ENCODE measurements at places on chromosomes 11 and 22.

- DNase-seq = no peak
Observed at GRCh38 chr22:27073601-27074425, 416.4 kb downstream of the MIAT start.

GRCh38 chr22:49011769-49012648 lies 815.7 kb downstream of the BRD1 start:
- DNase-seq = no peak

DNA sequence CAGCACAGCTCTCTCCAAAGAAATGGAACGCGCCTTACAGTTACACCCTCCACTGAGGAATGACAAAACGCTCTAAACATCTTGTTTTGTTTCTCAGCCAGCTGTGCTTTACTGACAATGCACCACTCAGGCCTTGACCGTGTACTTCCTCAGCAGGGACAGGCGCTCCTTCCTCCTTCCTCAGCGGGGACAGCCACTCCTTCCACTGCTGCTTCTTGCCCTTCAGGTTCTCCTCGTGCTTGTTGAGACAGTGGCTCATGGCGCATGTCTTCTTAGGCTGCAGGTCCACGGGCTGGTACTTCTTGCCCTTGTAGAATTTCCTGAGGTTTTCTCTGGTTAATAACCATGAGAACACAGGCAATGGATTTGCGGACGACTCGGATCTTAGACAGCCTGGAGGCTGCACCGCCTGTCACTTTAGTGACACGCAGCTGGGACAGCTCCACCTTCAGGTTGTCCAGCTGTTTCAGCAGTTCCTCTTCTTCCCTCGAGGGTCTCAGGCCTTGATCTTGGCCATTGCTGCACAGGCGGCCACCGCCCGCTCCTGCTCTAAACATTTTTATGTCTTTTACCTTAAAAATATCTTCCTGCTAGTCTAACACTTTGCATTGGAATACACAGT lies 613.8 kb downstream of the BRD1 start:
- no peak for DNase-seq

DNA sequence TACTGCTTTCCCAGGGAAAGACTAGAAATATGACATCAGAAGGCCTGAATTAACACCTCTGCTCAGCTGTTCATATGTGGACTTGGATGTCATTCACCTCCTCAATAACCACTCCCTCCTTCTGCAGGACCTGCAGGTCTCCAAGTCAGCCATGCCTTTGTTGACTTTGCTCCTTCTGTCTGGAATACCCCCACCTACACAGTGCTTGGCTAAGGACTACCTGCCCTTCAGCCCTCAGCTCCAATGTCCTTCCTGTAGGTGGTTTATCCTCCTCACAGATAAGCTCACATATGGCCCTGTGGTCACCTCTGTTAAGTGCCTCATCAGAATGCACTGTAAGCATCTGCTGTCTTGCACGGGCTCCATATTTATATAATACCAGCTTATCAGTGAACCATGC lies 26.4 kb upstream of the FAT3 start:
- no peak for DNase-seq

DNA sequence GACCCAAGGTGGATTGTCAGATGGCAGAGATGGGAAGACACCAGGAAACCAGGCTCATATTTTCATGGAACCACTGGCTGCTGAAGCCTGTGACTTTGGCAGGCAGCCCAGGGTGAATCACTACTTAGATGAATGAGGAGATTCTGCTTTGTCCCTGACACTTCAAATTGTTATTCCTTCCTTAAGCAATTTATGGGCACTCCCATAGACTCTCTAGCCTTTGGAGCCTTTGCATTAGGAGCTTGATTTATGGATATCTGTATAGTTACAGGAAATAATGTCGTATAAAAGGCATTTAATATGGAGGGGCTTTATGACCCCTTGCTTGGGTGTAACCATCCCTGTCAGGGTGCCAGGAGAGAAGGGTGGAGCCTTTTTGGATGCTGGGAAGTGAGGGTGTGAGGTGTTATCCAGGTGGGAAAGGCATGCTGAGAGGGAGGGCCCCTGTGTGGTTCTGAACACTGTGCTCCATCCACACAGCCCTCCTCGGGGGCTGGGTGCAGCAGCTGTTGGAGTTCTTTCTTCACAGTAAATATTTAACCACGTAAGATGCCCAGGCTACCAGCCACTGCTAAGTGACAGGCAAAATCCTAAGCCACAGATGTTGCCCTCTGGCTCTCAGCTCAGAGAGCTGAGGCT lies 35.3 kb downstream of the IL18 start:
- DNase-seq = peak; percentile 80

DNA sequence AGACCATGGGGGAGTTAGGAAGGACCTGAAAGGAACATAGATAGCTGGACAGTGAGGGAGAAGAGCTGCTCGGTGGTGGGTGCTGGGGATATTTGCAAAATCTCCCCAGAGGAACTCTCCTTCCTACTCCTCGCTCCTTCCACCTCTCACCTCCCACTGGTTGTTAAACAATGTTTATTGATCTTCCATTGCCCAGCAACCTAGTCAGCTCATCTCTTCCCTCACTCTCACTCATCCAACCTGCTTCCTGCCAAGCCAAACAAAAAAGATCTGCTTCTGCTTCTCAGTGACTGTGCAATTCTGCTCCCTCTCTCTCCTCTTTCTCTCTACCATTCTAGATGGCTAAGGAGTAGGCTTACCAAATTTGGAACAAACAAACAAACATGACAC lies 115.0 kb downstream of the SLC1A2 start:
- DNase-seq = no peak

DNA sequence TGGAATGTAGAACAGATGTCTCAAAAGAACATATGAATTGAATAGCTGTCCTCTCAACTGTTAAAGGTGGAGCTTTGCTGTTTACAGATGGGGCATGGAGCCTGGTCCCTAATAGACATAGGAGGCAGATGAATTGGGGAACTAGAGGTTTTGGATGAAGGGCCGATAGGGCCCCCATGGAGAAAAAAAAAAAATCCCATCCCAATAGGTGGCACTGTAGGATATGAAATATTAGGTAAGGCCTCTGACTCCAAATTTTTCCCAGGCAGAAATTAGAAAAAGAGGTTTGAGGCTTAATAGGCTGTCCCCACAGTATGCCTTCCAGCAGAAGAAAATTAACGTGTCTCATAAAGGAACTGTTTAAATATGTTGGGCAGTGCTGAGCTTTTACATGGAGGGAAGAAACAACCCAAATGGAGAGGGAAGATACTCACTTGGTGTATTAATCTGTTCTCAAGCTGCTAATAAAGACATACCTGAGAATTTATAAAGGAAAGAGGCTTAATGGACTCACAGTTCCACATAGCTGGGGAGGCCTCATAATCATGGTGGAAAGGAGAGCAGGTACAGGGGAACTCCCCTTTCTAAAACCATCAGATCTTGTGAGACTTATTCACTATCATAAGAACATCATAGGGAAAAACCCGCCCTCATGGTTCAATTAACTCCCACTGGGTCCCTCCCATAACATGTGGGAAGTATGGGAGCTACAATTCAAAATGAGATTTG lies 30.1 kb upstream of the TMEM45B start:
- DNase-seq = peak; percentile 49

GRCh38 chr11:26063915-26064314 lies 268.0 kb upstream of the ANO3 start:
- DNase-seq = no peak

DNA sequence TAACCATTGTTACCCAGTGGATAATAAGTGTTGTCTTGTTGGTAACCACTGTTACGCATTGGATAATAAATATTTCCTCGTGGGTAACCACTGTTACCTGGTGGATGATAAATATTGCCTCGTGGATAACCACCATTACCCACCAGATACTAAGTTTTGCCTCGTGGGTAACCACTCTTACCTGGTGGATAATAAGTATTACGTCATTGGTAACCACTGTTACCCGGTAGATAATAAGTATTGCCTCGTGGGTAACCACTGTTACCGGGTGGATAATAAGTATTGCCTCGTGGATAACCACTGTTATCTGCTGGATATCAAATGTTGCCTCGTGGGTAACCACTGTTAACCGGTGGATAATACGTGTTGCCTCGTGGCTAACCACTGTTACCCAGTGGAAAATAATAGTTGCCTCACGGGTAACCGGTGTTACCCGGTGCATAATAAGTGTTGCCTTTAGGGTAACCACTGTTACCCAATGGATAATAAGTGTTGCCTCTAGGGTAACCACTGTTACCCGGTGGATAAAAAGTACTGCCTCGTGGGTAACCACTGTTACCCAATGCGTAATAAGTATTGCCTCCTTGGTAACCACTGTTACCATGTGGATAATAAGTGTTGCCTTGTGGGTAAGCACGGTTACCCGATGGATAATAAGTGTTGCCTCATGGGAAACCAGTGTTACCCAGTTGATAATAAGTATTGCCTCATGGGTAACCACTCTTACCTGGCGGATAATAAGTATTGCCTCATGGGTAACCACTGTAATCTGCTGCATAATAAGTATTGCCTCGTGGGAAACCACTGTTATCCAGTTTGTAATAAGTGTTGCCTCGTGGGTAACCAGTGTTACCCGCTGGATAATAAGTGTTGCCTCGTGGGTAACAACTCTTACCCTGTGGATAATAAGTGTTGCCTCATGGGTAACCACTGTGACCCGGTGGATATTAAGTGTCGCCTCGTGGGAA lies 21.9 kb upstream of the NXPE4 start:
- DNase-seq = no peak

DNA sequence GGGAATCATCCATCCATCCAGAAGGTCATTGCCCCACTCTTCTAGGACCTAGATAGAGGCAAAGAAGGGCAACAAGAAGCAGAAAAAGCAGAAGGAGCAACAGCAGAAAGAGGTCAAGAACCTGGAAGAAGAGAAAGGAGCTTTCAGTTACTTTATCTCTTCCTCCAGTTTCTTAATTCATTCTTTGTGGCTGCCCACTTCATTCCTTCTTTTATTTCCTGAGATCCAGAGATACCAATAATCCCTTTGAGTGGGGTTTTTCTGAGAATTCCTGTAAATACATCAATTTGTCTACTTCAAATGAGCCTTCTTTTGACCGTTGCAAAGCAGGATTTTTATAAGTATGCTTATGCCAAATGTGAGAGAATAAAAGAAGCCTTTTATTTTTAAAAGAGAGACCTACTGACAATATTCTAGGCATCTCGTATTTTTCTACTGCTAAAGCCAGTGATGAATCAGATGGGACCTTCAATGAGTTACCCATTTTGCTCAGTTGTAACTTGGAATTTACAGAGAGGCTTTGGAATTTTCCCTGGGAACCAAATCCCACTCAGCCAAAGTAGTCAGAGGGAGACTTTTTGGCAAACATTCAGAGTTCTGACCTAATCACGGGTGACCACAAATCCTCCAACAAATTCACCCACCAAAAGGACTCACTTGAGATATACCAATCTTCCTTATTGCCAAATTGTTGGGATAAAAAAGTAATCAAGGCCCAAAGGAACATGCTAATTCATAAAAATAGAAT lies 54.9 kb downstream of the ZC3H12C start:
- DNase-seq = no peak

GRCh38 chr22:29260031-29260560 lies 7.7 kb downstream of the RHBDD3 start:
- no peak for DNase-seq

DNA sequence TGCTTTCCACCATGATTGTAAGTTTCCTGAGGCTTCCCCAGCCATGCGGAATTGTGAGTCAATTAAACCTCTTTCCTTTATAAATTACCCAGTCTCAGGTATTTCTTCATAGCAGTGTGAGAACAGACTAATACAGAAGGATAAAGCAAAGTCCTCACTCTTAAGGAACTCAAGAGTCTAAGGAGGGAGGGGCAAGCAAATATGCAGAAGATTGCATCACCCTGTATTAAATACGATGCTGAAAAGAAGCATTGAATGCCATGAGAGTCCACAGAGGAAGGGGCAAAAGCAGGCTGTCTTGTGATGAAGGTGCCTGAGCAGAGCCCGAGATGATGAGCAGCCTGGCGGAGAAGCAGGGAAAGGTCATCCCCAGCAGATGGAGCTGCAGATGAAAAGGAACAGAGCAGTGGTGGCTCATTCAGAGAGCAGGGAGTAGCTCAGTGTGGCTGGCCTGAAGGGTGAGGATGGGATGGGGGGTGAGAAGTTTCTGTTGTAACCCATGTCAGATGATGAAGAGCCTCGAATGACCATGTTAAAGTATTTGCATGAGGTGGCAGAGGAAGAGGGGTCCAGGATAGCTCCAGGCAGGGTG lies 6.3 kb upstream of the IZUMO1R start:
- DNase-seq = no peak

GRCh38 chr11:102494216-102494615 lies 36.3 kb downstream of the MMP7 start:
- DNase-seq = no peak

DNA sequence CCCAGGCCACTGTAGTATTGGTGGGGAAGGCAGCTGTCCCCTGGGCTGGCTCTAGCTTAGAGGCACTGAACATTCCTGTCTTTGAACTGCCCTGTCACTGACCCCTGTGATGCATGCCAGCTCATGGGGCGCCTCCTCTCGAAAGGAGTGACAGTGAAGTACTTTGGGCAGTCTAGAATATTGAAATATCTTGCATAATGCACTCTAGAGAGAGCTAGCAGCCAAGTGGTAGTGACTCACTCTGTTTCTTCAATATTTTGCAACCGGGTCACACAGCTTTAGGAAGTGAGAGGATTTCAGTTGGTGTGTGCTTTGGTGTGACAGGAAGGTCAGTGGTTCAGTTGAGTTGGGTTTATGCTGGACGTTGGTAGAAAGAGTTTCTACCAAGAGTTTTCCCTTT lies 35.5 kb upstream of the ST14 start:
- no peak for DNase-seq

DNA sequence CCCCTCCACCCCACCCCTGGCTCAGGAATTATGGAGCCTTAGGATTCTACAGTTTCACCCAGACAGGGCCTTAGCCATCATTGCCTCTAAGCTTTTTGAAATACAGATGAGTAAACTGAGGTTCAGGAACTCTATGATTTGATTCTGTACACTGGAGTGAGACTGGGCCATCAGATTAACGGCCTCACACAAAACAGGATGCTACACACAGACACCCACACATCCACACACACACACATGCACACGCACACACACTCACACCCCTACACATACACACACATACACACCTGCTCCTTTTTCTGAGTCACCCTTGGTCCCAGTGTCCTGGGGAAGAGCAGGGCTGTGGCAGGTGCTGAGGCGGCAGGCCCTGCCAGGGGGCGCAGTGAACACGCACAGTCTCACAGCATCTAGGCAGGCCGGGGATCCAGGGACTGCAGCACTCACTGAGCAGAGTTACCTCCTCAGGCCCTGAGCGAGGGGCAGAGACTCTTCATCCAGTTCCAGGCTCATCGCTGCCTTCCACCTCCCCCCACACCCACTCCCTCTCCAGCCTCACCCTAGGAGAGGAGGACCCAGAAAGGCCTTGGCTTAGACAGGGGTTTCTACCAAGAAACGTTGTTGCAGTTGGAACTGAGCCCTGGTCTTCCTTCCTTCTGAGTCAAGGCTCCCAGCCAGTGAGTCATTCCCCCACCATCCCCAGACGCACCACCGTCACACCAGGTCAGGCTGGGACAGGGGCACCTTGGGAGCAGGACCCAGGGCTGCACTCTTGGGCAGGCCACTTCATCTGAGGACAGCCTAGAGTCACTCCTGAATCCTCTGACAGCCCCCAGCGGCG lies 89.8 kb upstream of the PARVA start:
- peak; percentile 41 for DNase-seq

GRCh38 chr11:104573441-104573990 lies 324.7 kb downstream of the CASP12 start:
- DNase-seq = peak; percentile 5

GRCh38 chr11:66979336-66979980 lies 4.4 kb downstream of the C11orf86 start:
- DNase-seq = no peak

- DNase-seq = no peak
Observed at GRCh38 chr22:28034145-28034759, 115.2 kb upstream of the PITPNB start.

Measured in NCI-H1105 treated with DMSO at 0.1 percent for 48 hours (cell line).